Hematopoietic multipotent progenitor cell treated with erythropoietin and hydrocortisone succinate and interleukin-3 and kit ligand, for 17 days (in vitro differentiated cells): ENCODE measurements at places on chromosomes 16 and 17.
A peak's percentile ranks its signal among the peaks of the same experiment; 100 is the strongest.

- peak; percentile 59 for DNase-seq
Measured at GRCh38 chr16:30934827-30935557, 11.6 kb downstream of the FBXL19 start.

- no peak for DNase-seq
Measured at GRCh38 chr16:69241926-69242325, 55.0 kb downstream of the SNTB2 start.

GRCh38 chr16:76749780-76750375 lies 441.1 kb upstream of the MON1B start:
- no peak for DNase-seq

DNA sequence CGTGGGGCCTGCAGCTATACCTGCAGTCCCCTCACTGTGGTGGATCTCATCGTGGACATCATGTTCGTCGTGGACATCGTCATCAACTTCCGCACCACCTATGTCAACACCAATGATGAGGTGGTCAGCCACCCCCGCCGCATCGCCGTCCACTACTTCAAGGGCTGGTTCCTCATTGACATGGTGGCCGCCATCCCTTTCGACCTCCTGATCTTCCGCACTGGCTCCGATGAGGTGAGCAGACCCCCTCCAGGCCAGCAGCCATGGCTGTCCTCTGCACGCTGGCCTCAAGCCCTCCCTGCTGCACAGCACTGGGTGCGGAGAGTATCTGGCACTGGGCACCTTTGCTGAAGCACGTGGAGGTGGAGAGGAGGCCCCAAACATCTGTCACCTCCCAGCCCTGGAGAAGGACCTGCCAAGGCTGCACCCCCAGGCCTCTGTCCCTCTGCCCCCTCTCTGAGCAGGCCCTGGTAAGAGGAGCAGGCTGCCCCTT lies 11.0 kb downstream of the KCNH6 start:
- no peak for DNase-seq

GRCh38 chr17:73614256-73614655 lies 30.0 kb downstream of the SDK2 start:
- no peak for DNase-seq

- no peak for DNase-seq
Measured at GRCh38 chr16:11056993-11057649, 112.8 kb downstream of the CLEC16A start.

DNA sequence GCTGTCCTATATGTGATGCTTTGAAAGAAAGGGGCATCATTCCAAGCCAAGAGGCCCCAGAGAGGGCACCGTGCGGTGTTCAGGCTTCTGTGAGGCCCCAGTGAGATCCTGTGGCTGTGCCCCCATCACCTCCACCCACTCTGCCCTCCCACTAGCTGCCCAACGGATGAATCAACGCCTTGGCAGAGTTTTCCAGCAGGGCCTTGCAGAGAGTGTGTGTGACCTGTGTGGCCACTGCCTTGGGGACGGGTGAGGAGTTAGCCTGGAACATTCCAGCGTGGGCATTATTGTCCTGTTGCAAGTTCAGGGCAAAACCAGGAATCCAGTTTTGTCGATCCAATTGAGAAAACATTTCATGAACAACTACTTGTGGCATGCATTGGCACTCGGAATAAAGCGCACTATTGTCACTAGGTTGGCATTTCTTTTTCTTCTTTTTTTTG lies 53.7 kb downstream of the SF3B3 start:
- DNase-seq, result no peak

GRCh38 chr17:33682599-33682998 lies 389.5 kb upstream of the ASIC2 start:
- DNase-seq, result no peak

DNA sequence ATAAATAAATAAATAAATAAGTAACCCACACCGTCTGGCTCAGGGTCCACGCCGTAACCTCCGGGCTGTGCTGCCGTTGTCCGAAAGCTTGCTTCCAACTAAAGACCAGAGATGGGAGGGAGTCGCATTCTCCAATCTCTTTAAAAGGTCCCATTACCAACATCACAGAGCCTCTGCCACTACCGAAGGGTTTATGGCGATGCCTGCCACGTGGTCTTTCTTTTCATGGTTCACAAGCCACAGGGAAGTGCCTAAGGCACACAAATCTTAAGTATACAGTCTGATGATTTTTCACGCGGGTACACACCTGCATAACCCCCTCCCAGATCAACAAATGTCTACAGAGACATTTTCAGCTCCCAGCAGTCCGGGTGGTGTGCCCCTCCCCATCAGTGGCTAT lies 1.4 kb downstream of the COTL1 start:
- DNase-seq, result no peak
